ENCODE measurements at places on chromosomes 2 and 18. TPM values are rescaled to one million over a fixed set of nuclear protein-coding genes. Genes with fewer than 3 reads are reported as not detected.
A peak's percentile ranks its signal among the peaks of the same experiment; 100 is the strongest.

The TBR1 gene
- total RNA-seq, result not detected

DNA sequence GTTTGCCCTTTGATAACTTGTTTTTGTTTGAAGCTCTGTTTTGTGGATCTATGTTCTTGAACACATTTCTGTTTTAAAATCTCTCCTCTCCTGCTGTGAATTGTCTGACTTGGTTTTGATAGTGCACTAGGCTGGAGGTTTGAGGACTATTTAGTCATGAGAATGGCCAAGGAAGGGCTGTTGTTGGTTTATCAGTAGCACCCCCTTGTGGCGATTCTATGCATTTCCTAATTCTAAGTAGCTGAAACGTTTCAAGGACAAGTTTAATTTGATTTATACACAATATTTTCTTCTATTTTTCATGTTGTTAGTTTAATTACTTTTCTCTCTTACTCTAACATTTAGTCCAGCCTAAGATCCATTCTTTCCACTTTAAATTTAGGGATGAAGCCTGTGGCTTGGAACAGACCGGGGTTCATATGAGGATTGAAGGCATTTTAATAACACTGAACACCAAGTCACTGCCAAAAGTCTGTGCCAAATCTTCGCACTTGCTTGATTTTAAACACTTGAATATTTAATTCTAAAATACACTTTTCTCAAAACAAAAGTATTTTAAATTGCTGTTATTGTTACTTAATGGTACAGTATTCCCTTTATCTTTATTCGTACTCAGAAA lies 166.0 kb downstream of the SOCS6 start:
- peak; percentile 83 for DNase-seq

The IL36RN gene
- not detected for total RNA-seq

The THADA gene
- total RNA-seq, result 25.0 TPM

The DYNAP gene
- not detected for total RNA-seq

The CHRND gene
- total RNA-seq, result not detected

GRCh38 chr2:100718065-100718629 lies 101.8 kb upstream of the NPAS2 start:
- DNase-seq, result no peak

DNA sequence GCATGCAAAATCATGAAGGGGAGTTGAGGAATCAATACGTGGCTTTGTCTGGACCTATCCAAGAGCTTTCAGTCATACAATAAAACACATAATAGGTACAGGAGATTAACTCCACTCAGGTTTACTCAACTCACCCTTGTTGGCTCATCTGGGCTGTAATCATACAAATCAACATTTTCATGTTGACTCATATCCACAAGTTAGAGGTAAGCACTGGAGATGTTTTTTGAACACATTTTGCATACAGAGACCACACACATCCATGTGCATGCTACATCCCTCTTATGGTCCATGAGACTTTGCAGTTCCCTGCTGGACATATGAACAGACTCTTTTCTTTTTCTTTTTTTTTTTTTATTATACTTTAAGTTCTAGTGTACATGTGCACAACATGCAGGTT lies 336.9 kb upstream of the PIK3C3 start:
- DNase-seq, result no peak

The DHRS9 gene
- not detected for total RNA-seq

Measured in dermis blood vessel endothelial cell (primary cell).